Left colon (tissue), 2 donors: ENCODE measurements at places on chromosomes 4 and X. TPM values are rescaled to one million over a fixed set of nuclear protein-coding genes. Genes with fewer than 3 reads are reported as not detected.

Gene BEX2
- 7.8 TPM for total RNA-seq

Gene TEX11
- total RNA-seq: 2.0 TPM

GRCh38 chrX:114581528-114582263 lies 2.2 kb upstream of the HTR2C start:
- no peak for DNase-seq

- DNase-seq: no peak
Observed at GRCh38 chrX:9980927-9981326, 13.8 kb downstream of the CLDN34 start.

- DNase-seq: no peak
Observed at GRCh38 chr4:104593019-104593418, 98.3 kb upstream of the CXXC4 start.

Gene SLC26A1
- total RNA-seq: 2.0 TPM

DNA sequence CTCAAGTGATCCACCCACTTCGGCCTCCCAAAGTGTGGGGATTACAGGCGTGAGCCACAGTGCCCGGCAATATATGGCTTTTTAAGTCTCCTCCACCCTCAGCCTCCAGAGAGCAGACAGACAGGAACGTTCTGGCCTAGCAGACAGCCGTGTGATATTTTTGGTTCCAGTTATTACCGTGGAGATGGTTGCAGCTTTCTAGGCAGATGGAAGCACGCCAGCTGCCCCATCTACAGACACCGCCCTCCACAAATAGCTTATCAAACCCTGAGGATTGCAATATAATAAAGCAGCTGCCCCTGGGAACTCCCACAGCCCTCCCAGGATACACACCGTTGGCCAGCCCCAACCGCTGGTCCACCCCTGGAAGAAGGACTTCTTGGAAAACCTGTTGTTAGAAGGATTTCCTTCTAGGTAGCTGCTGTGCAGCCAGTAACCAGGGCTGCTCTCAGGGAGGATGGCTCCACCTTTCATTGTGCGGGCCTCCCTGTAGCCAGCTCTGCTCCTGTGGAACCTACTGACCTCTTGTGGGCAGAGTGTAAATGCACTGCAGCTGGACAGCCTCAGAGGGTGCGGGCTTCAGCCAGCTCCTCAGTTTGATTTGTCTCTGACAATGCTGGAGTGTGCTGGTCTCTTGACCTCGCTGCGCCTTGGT lies 44.0 kb downstream of the SLC25A5 start:
- peak; percentile 65 for DNase-seq

DNA sequence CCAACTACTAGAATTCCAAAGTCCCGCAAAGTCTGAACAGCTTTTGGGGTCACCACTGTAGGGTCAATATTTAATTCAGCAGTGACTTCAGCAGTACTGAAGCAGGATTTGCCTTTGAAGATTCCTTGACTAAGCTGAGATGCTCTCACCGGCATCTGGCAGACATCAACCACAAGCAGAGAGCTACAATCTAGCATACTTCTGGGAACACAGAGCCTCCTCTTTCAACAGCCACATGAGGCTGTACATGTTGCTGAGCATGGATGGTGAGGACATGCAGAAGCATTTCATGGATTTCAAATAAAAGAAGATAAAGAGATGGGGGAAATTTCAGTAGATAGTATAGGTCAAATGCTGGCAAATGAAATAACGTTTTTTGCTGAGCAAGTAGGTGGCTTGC lies 6.6 kb upstream of the ASB11 start:
- no peak for DNase-seq

GRCh38 chrX:70293621-70294020 lies 3.7 kb downstream of the KIF4A start:
- no peak for DNase-seq

DNA sequence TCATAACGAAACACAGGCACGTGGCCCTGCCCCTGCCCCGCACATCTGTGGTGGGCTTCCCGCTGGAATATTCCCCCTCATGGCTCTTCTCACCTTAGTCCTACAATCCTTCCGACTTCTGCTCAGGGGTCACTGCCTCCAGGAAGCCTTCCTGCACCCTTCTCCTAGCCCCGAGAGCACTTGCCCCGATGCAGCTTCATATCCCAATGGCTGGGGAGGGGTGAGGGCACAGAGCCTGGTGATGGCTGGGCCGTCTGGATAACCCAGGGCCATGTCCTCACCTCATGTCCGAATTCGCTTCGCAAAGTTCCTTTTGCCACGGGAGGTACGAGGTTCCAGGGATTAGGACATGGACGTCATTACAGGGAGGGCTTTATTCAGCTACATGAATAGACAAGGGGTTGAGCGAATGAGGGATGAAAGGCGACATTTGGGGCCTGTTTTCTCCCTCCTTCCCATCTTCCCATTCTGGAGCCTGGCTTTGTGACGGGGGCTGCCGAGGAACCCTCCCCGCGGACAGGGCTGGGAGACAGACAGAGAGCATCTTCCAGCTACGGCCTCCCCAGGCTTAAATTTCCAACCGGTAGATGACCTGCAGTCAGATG lies 35.5 kb upstream of the HMX1 start:
- DNase-seq: no peak

DNA sequence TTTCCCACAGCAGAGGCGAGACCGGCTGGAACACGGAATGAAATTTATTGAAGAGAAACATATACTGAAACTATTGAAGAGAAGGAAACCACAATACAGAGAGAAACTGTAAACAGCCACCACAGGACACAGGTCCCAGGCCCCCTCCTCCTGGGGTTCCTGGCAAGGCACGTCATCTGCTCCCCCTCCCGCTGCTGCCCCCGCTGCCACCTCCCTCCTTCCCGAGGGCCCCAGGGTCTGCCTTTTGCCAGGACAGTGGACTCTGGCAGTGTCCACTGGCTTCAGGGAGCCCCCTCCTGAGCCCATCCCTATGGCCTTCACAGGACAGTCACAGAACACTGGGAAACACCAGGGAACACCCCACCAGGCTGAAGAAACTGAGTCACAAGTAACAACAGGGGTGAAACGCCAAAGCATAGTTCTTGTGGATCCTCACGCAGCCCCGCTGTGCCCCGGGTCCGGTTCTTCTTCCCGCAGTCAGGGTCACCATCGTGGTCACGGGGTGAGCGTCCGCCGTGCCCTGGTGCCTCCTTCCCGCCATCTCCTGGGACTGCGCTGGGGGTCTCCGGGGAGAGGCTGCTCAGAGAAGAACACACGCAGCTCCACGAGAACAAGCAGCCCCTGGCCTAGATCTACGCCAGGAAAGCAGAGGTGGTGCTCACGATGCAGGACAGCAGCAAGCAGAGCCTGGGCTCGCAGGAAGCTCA lies 5.4 kb downstream of the PNMA6E start:
- DNase-seq: no peak

DNA sequence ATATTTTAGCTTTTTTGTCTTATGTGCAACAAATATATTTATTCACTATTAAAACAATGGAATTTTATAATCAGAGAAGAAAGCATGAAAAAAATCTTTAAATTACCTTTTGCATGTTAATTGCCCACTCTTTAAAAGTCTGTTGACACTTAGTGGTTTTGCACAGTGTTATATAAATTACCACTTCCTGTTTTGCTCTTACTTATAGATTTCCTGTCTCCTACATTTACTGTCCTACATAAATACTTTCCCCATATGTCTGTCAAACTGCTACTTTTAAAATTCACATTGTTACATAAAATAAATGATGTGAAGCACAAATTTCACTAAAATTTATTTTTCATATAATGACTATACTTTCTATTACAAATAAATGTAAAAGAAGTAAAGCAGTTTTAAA lies 161.1 kb upstream of the NDST4 start:
- DNase-seq: no peak

DNA sequence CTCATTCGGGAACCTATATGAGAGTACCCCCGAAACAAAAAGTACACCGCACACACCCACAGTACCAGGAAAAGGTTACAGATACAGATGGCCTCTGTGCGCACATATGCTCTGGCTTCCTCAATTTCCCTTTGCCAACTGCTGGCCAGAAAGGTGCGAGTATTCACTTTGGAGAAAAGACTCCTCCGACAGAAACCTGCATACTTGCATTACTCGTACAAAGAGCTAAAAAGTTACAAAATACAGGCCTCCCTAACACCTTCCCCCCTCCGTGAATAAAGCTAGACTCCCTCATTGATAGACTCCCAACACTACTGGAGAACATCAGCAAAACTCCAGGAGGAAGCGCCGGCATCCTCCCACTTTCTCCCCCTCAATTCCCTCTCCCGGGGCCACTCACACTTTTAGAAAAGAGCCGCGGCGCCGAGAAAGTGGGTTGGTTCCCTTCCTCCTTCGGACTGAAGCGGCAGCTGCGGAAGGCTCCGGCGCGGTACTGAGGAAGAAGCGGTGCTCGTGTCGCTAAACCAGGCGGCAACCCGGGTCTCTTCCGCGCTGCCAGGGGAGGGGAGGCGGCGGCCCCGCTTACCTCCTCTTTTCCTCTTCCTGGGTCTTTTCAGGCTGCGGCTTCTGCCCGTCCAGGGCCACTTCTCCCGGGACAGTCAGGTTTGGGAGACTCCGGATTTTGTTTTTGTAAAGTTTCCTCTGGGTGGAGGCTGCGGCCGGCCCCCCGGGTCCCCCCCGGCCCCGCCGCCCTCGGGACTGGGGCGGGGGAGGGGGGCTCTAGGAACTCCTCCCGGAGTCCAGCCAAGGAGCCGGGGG lies 1.1 kb downstream of the FBXW7 start:
- peak; percentile 76 for DNase-seq

DNA sequence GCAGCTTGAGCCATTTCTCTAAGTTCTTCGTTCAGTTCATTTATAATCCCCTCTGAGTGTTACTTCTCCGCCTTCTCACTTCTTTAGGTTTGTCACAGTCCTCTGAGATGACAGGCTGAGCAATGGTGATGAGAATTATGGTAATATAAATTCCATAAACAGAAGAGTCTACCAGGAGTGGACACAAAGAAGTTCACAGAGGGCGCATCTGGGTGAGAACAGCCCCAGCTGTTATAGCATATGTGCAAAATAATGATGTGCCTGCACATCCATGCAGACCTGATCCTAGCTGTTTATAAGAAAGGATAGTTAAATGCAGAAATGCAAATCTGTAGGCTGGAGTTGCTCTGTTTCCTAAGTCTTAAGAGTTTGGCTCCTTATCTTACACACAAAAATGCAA lies 377.5 kb downstream of the KCNIP4 start:
- DNase-seq: no peak

GRCh38 chrX:11781133-11781532 lies 23.1 kb downstream of the MSL3 start:
- no peak for DNase-seq

Gene RS1
- not detected for total RNA-seq

DNA sequence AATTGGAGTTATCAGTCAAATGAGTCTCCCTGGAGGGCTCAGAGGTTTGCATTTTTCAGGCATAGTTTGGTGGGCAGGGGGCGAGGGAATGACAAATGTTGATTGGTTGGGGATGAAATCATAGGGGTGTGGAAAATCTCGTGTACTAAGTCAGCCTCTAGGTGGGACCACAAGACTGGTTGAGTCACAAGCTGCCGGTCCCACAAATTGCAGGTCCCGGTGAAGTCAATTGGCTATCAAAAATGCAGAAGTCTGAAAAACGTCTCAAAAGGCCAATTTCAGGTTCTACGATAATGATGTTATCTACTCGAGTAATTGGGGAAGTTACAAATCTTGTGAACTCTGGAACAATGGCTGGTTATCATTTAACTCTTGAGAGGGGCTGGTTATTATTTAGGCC lies 98.8 kb upstream of the DHX15 start:
- DNase-seq: no peak

GRCh38 chrX:123340696-123341095 lies 156.6 kb downstream of the GRIA3 start:
- no peak for DNase-seq

Gene EBP
- 207 TPM for total RNA-seq

GRCh38 chrX:150935467-150935866 lies 37.0 kb upstream of the CD99L2 start:
- no peak for DNase-seq

- DNase-seq: no peak
Observed at GRCh38 chr4:162499478-162499877, 335.7 kb upstream of the FSTL5 start.

Gene GRIA3
- total RNA-seq: 0.67 TPM

Gene EVC2
- total RNA-seq: 0.82 TPM

DNA sequence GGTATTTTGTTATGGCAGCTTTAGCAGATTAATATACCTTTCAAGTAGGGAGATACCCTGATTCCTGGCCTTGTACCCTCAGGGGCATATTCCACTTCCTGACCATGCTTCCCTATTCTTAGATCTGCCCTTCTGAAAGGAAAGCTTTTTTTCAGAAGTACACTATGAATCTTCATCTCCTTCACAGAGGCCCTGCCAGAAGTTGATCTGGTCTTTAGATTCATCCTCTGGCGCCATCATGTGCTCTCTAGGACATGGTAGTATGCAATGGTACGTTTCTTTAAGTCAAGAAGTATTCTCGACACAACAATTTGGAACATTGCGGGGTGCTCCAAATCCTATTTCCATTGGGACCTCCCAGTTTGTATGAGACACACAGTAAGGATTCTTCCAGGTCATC lies 39.6 kb upstream of the DIPK2B start:
- no peak for DNase-seq

DNA sequence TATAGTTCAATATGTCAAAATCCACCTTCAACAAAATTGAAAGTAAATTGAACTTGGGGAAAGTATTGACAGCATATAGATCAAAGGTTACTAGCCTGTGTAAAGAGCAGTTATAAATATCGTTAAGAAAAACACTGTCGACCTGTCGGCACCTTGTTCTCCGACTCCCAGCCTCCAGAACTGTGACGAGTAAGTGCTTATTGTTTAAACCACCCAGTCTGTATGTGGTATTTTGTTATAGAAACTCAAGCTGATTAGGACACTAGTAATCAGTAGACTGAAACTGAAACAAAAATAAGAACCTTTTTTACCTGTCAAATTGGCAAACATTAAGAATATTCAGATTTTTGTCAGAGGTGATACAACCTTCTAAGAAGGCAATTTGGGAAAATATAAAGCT lies 17.0 kb downstream of the HTT start:
- DNase-seq: no peak

- peak; percentile 22 for DNase-seq
Observed at GRCh38 chr4:2832309-2832980, 11.2 kb upstream of the ADD1 start.

DNA sequence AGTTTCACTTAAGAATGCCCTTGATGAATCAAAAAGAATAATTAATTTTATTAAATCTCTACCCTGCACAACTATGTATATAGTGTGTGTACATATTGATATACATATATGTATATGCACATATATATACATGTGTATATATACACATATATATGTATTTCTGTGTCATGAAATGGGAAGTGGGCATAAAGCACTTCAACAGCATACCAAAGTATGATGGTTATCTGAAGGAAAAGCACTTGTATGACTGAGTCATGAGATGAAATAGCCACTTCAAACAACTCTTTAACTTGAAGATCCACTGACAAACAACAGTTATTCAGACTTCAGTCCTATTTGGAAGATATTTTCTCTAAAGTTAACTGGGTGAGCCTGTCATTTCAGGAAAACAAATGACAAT lies 16.3 kb downstream of the RNF128 start:
- DNase-seq: no peak
